ENCODE measurements at places on chromosomes 12 and 14.

- no peaks in the 10 kb centered on the region for H3K27me3 ChIP-seq
- DNase-seq: no peak
- no peaks in the 10 kb centered on the region for H3K36me3 ChIP-seq
- H3K4me1 ChIP-seq: peaks cover 32% of the 10 kb centered on the region
- H3K27ac ChIP-seq: peak overlapping the region; percentile 39
- H3K4me3 ChIP-seq: no peak overlapping the region
Observed at GRCh38 chr14:32609388-32609787, 280.3 kb downstream of the AKAP6 start.

GRCh38 chr12:29043069-29043468 lies 106.0 kb upstream of the FAR2 start:
- no peaks in the 10 kb centered on the region for H3K27me3 ChIP-seq
- peaks cover 19% of the 10 kb centered on the region for H3K4me1 ChIP-seq
- H3K27ac ChIP-seq: peak overlapping the region; percentile 92
- DNase-seq: no peak
- H3K36me3 ChIP-seq: no peaks in the 10 kb centered on the region

GRCh38 chr12:52496054-52496453 lies 3.0 kb upstream of the KRT6A start:
- no peaks in the 10 kb centered on the region for H3K4me1 ChIP-seq
- no peaks in the 10 kb centered on the region for H3K36me3 ChIP-seq
- H3K27me3 ChIP-seq: peaks cover 38% of the 10 kb centered on the region
- H3K27ac ChIP-seq: no peak overlapping the region
- no peak overlapping the region for H3K4me3 ChIP-seq

DNA sequence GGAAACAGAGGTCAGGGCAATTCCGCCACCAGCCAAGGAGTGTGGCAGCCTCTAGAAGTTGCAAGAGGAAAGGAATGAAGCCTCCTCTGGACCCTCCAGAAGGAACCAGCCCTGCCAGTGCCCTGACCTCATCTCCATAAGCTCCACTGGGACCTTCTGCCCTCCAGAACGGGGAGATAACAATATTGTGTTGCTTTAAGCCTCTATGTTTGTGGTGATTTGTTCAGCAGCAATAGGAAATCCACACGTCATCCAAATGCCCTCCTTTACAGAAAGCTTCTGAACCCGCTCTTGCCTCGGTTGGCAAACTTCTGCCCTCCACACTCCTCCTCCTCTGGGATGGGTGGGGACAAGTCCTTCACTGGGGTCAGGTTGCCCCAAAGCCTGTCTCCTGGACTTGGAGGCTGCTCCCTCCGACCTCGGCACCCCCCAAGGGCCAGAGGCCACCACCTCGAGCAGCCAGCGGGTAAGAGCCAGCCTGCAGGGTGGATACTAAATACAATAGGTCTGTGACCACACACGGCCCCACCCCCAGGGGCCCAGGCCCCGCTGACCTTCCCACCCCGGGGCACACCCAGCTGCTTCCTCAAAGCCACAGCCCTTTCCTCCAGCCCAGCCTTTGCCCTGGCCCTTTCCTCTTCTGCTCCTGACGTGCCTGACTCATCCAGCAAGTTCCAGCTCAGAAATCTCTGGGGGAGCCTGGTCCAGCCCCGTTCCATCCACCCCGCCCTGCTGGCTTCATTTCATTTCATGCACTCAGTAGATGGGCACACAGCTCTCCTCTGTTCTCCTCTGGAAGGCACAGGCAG lies 58.7 kb upstream of the NCOR2 start:
- DNase-seq: no peak
- no peaks in the 10 kb centered on the region for H3K27me3 ChIP-seq
- H3K27ac ChIP-seq: no peak overlapping the region
- H3K36me3 ChIP-seq: no peaks in the 10 kb centered on the region
- no peak overlapping the region for H3K4me3 ChIP-seq
- no peaks in the 10 kb centered on the region for H3K4me1 ChIP-seq

DNA sequence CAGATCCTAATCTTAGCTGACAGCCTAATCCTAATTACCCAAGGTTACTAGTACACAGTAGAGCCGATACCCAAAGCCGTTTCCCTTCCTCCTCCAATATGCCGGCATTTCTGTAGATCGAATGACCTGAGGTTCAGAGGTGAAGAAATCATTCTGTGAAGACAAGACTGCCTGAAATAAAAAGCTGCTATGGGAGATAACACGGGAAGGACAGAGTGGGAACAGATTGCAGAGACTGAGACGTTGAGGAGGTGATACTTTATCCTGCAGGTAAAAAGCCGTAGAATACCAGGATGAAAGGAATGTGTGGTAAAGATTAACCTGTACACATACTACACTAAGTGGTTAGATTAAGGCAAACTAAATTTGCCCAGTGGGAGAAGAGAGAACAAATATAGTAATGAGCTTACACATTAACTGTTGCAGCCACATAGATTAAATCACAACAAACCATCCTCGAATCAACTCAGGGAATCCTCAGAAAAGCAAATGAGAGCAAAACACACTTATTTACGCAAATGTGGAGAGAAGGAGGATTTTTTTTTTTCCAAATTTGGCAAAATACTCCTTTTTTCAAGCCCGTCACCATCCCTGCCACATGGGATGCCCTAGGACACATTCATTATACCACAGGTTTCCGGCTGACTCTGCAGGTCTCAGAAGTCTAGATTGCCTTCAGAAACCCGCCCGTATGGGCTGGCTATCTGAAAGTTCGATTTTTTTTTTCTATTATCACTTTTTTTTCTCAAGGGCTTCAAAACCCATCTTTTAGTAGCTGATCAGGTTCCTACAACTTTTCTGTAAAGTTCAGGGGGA lies 188.0 kb downstream of the TTC8 start:
- no peak overlapping the region for H3K4me3 ChIP-seq
- DNase-seq: no peak
- H3K36me3 ChIP-seq: no peaks in the 10 kb centered on the region
- peak overlapping the region; percentile 47 for H3K27ac ChIP-seq
- H3K4me1 ChIP-seq: no peaks in the 10 kb centered on the region

- H3K4me1 ChIP-seq: peaks cover 11% of the 10 kb centered on the region
- no peak for DNase-seq
- H3K4me3 ChIP-seq: no peak overlapping the region
- H3K27me3 ChIP-seq: no peaks in the 10 kb centered on the region
Observed at GRCh38 chr12:53166837-53167236, 13.7 kb upstream of the ZNF740 start.

- DNase-seq: no peak
- no peak overlapping the region for H3K4me3 ChIP-seq
- no peak overlapping the region for H3K27ac ChIP-seq
- H3K4me1 ChIP-seq: no peaks in the 10 kb centered on the region
- no peaks in the 10 kb centered on the region for H3K27me3 ChIP-seq
Observed at GRCh38 chr14:81458352-81458751, 58.2 kb upstream of the STON2 start.

GRCh38 chr12:121537814-121538698 lies 42.8 kb downstream of the KDM2B start:
- H3K27me3 ChIP-seq: no peaks in the 10 kb centered on the region
- peak; percentile 79 for DNase-seq
- H3K36me3 ChIP-seq: no peaks in the 10 kb centered on the region
- H3K27ac ChIP-seq: no peak overlapping the region
- H3K4me1 ChIP-seq: peaks cover 16% of the 10 kb centered on the region
